ENCODE measurements at places on chromosomes 4 and X.
A peak's percentile ranks its signal among the peaks of the same experiment; 100 is the strongest.

- no peak for DNase-seq
Measured at GRCh38 chr4:171759274-171759673, 53.9 kb upstream of the GALNTL6 start.

DNA sequence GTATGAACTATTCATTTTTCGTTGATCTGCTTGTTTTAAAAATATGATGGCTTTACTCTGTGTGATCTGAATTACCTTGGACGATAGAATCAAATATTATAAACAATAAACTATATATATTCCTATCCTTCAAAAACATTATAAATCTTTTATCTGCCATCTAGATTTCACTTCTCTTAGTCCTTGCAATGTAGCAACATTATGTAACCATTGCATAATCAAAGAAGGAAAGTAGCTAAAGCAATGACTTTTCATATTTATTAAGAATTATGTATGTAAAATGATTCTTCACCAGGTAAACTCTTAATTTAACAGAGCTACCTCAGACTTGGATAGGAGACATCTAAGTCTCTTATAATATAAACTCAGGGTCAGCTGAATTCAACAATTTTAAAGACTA lies 210.5 kb downstream of the ADAMTS3 start:
- DNase-seq = no peak

GRCh38 chrX:111244235-111244750 lies 26.0 kb downstream of the CAPN6 start:
- peak; percentile 1 for DNase-seq

GRCh38 chr4:155795991-155796390 lies 37.2 kb downstream of the GUCY1B1 start:
- no peak for DNase-seq

- DNase-seq = no peak
Measured at GRCh38 chrX:121050781-121051180, 3.4 kb downstream of the GLUD2 start.

- DNase-seq = no peak
Measured at GRCh38 chr4:870951-871350, 45.0 kb upstream of the CPLX1 start.
